Aortic smooth muscle cell (primary cell): ENCODE measurements at places on chromosomes 5 and 9. TPM values are rescaled to one million over a fixed set of nuclear protein-coding genes. Genes with fewer than 3 reads are reported as not detected.

Gene DNAJC18
- 6.2 and 6.9 TPM in 2 replicates for total RNA-seq

Gene SLC46A2
- total RNA-seq = not detected in 2 replicates

Gene KCNV2
- total RNA-seq = not detected in 2 replicates

Gene SLC45A2
- total RNA-seq = 0.19 TPM in 1 of 2 replicates, not detected in the other

Gene TAF11L5
- total RNA-seq = not detected in 2 replicates

Gene CLIC3
- total RNA-seq = 4.8 and 5.2 TPM in 2 replicates

Gene IFNA2
- total RNA-seq = not detected in 2 replicates

Gene ZNF879
- total RNA-seq = 4.6 and 5.0 TPM in 2 replicates

Gene FBP1
- total RNA-seq = not detected in 2 replicates

Gene TTLL11
- total RNA-seq = 4.5 and 4.7 TPM in 2 replicates

Gene FAM193B
- 11.2 and 16.0 TPM in 2 replicates for total RNA-seq

Gene ZNF454
- total RNA-seq = 1.1 and 1.6 TPM in 2 replicates

Gene NR2F1
- total RNA-seq = 4.8 and 5.2 TPM in 2 replicates

Gene UNC5A
- 0.12 and 0.40 TPM in 2 replicates for total RNA-seq

Gene ZNF658
- 4.2 and 4.7 TPM in 2 replicates for total RNA-seq

Gene GRXCR2
- total RNA-seq = not detected in 2 replicates

Gene NMUR2
- total RNA-seq = not detected in 2 replicates

Gene PCDHGB6
- 3.3 and 4.7 TPM in 2 replicates for total RNA-seq

Gene OR1J2
- total RNA-seq = 0.53 TPM in 1 of 2 replicates, not detected in the other

Gene C1QTNF3
- 0.79 and 1.6 TPM in 2 replicates for total RNA-seq

Gene BRINP1
- total RNA-seq = 0.56 and 1.3 TPM in 2 replicates
